ENCODE measurements at places on chromosomes 1 and 21.

DNA sequence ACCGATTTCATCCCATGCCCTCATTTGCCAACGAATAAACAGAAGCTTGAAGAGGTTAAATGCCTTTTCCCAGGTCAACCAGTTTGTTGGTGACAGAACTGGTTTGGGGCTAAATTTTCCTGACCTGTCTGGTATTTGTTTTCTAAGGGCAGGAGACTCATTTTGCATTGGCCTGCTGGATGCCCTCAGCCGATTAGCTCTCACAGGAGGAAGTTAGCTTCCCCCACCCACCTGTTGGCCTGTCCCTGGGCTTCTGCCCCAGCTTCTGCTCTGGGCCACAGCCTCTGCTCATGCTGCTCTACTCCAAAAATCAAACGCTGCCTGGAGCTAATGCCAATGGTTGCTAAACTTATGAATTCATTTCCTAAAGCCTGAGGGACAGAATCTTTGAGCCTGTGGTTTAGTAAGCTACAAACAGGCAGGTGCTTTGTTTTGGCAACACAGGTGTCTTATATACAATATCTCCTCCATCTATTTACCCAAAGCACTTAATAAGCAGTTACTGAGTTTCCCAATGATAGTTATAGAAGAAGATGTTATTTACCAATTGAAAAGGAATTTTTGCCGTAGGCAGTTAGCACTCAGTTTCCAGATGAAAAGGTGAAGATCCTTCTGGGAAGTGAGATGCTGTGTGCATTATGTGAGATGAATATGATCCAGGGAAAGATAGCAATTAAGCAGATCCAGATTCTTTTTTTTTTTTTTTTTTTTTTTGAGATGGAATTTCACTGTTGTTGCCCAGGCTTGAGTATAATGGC is 82.3 kb downstream of the TM2D1 start:
- no peak for DNase-seq

DNA sequence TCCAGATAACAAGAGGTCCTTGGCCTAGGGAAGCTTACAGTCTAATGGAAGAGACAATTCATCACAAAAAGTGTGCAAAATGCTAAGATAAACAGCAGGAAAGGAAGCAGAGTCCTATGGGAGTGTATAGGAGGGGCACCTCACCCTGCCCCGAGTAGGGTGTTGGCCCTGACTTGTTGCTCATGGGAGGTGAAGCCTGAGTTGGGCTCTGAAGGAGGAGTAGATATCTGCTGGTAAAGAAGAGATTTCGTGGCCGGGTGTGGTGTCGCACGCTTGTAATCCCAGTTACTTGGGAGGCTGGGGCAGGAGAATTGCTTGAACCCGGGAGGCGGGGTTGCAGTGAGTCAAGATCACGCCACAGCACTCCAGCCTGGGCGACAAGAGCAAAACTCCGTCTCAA is 18.6 kb upstream of the GPR37L1 start:
- DNase-seq = no peak

GRCh38 chr1:232422098-232422497 is 207.8 kb downstream of the SIPA1L2 start:
- no peak for DNase-seq

- no peak for DNase-seq
Measured at GRCh38 chr21:42026082-42026435, 15.9 kb upstream of the ZBTB21 start.

DNA sequence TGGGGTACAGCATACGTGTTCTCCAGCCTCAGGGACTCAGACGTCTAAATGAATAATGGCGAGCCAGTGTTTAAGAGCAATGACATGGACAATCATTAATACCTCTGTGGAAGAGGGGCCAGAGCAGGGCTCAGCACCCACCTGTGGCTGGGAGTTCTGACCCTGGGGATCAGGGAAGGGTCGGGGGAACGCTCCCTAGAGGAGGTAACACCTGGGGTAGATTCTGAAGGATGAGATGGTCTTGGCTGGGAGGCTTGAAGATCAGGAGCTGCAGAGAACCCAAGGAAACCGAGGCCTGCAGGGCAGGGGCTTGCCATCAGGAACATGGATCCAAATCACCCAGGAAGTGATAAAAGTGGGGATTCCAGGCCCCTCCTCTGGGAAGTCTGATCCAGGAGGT is 138.2 kb upstream of the RUNX3 start:
- no peak for DNase-seq

- DNase-seq = no peak
Measured at GRCh38 chr1:204863024-204863423, 7.6 kb upstream of the NFASC start.

DNA sequence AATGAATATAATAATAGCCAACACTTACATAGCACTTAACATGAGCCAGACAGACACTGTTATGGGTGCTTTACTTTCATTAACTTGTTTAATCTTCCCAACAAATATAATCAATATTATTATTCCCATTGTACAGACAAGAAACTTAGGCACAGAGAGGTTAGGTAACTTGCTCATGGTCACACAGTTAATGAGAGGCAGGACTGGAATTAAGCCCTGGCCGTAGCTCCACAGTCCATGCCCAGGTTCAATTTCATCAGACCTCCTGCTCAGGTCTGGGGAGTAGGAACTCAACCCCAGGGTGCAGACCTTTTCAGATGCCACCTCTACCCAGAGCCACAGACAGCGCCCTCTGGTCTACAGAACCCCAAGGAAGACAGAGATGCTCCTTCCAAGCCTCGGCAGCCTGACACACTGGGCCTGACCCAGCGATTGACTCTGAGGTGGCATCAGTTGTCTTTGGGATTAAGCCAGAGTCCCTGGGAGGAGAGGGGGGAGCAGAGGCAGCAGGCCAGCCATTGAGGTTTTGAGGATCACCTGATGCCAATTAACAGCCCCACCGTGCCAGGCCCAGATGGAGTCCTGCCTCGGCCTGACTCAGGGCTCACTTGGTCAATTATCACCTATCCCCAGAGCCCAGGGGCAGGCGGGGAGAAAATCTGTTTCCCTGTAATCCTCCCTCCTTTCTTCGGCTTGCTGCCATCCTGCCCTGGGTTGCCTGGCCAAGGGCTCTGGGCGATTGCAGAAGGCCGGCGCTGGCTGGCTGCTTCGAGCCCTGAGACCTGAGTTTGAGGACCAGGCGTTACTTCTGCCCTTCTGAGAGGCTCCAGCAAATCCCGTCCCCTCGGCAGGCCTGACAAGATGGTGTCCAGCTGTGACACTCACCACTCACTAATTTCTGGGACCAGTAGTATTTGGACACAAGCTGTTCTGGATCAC is 116.7 kb downstream of the LACTBL1 start:
- no peak for DNase-seq

DNA sequence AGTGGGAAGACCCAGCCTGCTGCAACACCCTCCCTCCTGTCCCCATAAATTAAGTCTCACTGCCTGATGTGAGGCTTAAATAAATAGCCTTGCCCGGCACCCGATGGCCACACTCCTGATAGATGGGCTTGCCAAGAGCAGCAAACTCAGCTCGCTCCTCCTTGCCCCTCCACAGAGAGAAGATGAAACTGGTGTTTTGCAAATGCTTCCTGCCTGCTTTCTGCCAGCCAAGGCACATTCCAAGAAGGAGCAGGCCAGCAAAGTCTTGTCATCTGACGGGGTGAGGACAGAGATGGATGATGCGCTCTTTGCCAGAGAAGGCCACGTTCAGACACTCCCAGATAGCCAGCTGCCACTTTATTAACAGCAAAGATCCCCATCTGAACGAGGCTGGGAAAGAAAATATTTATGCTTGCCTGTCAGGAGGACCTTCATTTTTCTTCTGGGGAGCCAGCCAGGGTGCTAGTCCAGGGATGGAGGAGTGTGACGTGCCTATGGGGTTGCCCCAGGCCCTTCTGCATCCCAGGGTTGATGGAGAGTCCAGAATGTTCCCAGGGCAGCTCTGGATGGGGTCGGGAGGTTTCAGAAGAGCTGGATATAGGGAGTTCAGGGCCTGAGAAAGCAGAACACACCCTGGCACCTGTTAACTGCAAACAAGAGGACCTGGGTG is 265.4 kb downstream of the FOXD2 start:
- DNase-seq = no peak

GRCh38 chr1:180151508-180151907 is 3.2 kb upstream of the QSOX1 start:
- DNase-seq = no peak

- no peak for DNase-seq
Measured at GRCh38 chr21:37527103-37527502, 160.5 kb downstream of the DYRK1A start.

GRCh38 chr1:111198836-111199235 is 1.6 kb downstream of the DENND2D start:
- DNase-seq = no peak

DNA sequence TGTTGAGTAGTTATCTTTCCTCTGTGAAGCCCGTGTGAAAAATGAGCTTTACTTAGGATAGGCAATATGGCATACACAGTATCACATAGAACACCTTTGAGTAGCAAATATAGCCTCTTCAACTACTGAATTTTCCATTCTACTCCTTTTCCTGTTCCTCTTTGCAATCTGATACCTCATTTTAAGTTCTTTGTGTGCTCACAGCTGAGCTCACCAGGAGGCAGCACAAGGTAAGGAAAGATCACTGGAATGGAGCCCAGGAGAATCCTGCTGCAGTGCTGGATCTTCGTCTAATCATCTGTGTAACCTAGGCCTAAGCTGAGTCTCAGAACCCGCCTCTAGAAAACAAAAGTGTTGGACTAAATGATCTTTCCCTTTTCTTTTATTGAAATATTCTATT is 171.0 kb downstream of the LRRC40 start:
- DNase-seq = no peak

DNA sequence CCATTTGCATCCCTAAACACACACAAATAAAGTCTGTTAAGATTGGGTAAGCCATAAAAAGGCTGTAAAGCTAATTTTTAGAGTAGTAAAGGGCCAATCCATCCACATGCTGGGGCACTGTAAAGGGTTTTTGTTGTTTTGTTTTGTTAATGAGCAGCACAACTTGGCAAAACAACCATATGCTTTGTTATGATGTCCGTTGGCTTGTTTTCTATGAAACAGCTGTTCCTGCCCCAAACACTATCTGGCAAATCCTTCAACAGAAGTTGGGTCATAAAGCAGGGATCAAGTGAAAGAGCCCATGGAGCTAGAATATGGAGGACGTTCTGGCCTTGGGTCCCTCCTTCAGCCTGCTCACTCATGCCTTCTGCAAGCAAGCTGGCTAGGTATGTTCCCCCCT is 183.6 kb downstream of the APP start:
- DNase-seq = no peak

- DNase-seq = no peak
Measured at GRCh38 chr1:110215621-110216515, 5.8 kb downstream of the KCNC4 start.
